WTC11 (cell line): ENCODE measurements at places on chromosomes 16 and 17. TPM values are rescaled to one million over a fixed set of nuclear protein-coding genes. Genes with fewer than 3 reads are reported as not detected.

DNA sequence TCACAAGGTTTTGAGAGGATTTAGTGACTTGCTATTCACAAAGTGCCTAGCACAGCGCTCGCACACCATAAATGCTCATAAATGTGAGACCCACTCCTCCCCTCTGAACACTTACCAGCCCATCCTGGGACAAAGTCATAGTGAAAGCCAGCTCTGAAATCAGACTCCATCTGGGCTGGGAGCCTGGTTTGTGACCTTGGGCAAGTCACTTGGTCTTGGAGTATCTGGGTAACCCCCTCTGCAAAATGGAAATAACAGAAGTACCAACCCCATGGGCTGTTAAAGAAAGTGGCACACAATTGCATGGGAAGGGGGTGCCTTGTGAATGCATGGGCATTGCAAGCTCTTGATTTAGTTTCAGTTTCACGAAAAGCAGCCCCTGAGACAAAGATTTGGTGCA is 104.7 kb upstream of the CDH5 start:
- H3K27me3 ChIP-seq: peaks cover 1% of the 10 kb centered on the region; the same call in 1 of the 2 replicates
- no peak for DNase-seq
- no peak overlapping the region for H3K4me3 ChIP-seq
- H3K27ac ChIP-seq: no peak overlapping the region

DNA sequence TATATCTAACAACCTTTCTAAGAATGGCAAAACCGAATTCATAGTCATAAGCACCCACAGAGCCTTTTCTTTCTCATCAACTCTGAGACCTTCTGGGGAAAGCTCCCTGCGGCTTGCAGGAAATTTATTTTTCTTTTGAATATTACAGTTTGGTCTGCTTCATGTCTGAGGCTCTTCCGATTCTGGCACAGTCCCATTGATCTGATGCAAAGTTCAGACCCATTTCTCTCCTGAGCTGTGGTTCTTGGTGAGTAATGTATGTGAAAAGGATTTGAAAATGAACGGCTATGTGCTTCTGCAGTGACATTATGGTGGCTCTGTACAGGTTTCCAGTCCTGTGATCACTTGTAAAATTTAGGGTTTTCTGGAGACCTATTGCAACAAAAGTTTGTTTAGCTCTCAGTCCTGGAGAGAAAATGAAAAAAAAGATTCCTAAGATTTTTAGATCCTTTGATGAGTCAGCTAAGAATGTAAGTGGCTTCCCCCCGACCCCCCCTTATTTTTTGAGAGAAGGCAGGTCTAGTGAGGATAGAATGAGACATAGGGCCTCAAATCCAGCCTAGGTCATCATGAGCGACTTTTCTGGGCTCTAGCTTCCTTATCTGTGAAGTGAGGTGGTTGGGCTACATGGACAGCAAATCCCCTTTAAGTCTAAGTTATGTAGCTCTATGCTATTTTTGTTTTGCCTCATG is 4.6 kb downstream of the GAN start:
- H3K27ac ChIP-seq: no peak overlapping the region
- H3K36me3 ChIP-seq: no peaks in the 10 kb centered on the region

- no peak overlapping the region for H3K4me3 ChIP-seq
- H3K36me3 ChIP-seq: peaks cover 6% of the 10 kb centered on the region
- no peak for DNase-seq
- H3K27me3 ChIP-seq: peaks cover 62% of the 10 kb centered on the region
- peaks cover 27% of the 10 kb centered on the region for H3K4me1 ChIP-seq
Measured at GRCh38 chr17:39167476-39167875, 1.5 kb upstream of the ARL5C start.

- no peak for DNase-seq
- peaks cover 2% of the 10 kb centered on the region; the same call in 1 of the 2 replicates for H3K27me3 ChIP-seq
- H3K27ac ChIP-seq: no peak overlapping the region
- no peaks in the 10 kb centered on the region for H3K36me3 ChIP-seq
- H3K4me1 ChIP-seq: no peaks in the 10 kb centered on the region
Measured at GRCh38 chr16:66245072-66245471, 121.4 kb upstream of the CDH5 start.

DNA sequence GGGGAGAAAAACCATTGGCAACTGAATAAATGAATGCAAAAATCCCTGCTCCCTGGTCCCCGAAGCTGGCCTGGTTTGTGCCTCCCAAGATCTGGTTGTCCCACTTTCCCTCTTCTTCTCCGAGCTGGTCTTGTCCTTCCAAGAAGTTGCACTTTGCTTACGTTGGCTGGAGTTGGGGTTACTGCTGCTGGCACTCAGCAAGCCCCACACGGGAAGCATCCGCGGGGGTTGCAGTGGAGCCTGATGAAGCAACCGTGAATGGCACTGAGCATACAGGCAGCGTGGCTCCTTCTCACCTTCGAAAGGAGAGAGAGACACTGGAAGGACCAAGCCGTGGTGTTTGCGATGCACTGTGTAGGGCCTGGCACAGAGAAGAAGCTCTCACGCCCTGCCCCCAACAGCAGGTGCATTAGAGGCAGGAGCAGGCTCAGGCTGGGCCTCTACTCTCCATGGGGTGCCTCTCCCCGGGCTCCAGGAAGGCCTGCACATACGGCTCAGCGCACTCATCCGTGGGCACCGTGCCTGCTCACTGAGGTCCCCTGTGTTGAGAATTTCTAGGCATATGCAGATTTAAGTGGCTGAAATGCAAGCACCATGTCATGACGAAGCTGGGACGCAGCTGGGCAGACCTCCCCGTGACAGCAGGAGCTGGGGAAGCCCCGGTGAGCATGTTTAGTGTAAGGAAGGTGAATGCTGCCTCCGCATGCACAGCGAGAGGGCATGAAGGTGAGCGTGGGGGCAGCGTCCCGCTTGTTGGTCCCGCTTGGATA is 12.1 kb downstream of the CA5A start:
- H3K36me3 ChIP-seq: no peaks in the 10 kb centered on the region
- H3K4me3 ChIP-seq: no peak overlapping the region
- H3K27ac ChIP-seq: peak overlapping the region; percentile 87; the same call in 1 of the 2 replicates
- DNase-seq: no peak
- no peaks in the 10 kb centered on the region; the same call in 1 of the 2 replicates for H3K27me3 ChIP-seq
- peaks cover 22% of the 10 kb centered on the region for H3K4me1 ChIP-seq

- no peak overlapping the region for H3K27ac ChIP-seq
- no peak overlapping the region for H3K4me3 ChIP-seq
- H3K4me1 ChIP-seq: peaks cover 9% of the 10 kb centered on the region
- DNase-seq: no peak
Measured at GRCh38 chr16:59053911-59054310, 319.8 kb upstream of the GOT2 start.

- DNase-seq: no peak
- no peak overlapping the region for H3K4me3 ChIP-seq
- peaks cover 3% of the 10 kb centered on the region for H3K36me3 ChIP-seq
Measured at GRCh38 chr17:50337956-50338355, 8.0 kb upstream of the XYLT2 start.

GRCh38 chr17:57862694-57863667 is 13.1 kb upstream of the MRPS23 start:
- H3K4me3 ChIP-seq: peak overlapping the region; percentile 63
- no peaks in the 10 kb centered on the region for H3K36me3 ChIP-seq
- no peak for DNase-seq
- H3K27ac ChIP-seq: no peak overlapping the region
- H3K27me3 ChIP-seq: peaks cover 40% of the 10 kb centered on the region
- H3K4me1 ChIP-seq: peaks cover 55% of the 10 kb centered on the region

DNA sequence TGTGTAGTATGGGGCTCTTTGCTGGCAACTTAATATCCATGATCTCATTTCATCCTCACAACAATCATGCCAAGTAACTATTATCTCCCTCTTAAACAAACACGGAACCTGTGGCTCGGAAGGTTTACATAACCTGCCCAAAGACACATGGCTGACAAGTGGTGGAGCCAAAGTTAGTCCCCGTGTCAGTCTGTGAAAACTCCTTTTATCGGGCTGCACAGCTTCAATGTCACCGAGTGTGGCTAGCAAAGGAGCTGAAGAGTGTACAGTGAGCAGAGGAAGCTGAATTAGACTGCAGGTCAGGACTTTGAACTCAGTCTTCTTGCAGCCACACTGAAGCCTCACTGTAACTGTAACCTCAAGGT is 80.3 kb downstream of the PARN start:
- H3K27me3 ChIP-seq: no peaks in the 10 kb centered on the region
- no peak overlapping the region for H3K4me3 ChIP-seq
- H3K4me1 ChIP-seq: peaks cover 32% of the 10 kb centered on the region
- no peak for DNase-seq
- peaks cover 4% of the 10 kb centered on the region; the same call in 1 of the 2 replicates for H3K36me3 ChIP-seq
- peak overlapping the region; percentile 85 for H3K27ac ChIP-seq

GRCh38 chr17:58710948-58711552 is 18.6 kb downstream of the RAD51C start:
- H3K4me3 ChIP-seq: no peak overlapping the region
- no peaks in the 10 kb centered on the region for H3K4me1 ChIP-seq
- no peaks in the 10 kb centered on the region for H3K27me3 ChIP-seq
- H3K36me3 ChIP-seq: no peaks in the 10 kb centered on the region
- no peak overlapping the region for H3K27ac ChIP-seq

DNA sequence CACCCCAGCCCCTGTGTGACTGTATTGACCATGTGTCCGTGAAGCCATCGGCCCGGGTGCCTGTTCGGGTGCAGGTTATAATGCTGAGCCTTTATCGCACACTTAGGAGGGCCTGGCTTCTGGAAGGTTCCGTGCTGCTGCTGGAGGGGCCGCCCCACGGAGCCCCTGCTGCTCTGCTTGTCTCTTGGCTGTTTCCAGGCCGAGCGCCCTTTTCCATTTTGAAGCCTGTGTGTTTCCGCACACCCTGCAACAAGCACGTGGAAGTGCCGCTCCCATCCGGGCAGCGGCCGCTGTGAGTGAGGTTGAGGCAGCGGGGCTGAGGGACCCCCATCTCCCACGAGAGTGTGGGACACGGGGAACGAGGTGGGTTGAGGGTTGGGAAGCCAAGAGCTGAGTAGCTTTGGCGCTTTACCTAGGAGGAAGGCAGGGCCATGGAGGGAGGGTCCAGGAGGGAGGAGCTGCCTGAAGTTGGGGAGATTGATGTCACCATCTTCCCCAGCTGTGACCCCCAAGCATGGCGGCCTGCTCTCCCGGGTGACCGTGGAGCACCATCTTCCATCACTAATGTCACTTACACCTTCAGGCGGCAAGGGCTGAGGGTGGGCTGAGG is 200.1 kb upstream of the GSE1 start:
- H3K4me1 ChIP-seq: no peaks in the 10 kb centered on the region
- DNase-seq: no peak
- H3K27ac ChIP-seq: no peak overlapping the region
- no peak overlapping the region for H3K4me3 ChIP-seq
- no peaks in the 10 kb centered on the region for H3K36me3 ChIP-seq
- no peaks in the 10 kb centered on the region for H3K27me3 ChIP-seq

FOXF1 gene
- 0.09 to 0.14 TPM in 2 of 3 replicates, not detected in the other for total RNA-seq

KCTD5 gene
- 24.8 to 27.8 TPM (median 27.2 TPM) in 3 replicates for total RNA-seq

SNAI3 gene
- total RNA-seq: 8.0 to 9.4 TPM (median 9.1 TPM) in 3 replicates

NACA2 gene
- not detected in 3 replicates for total RNA-seq

CYBC1 gene
- total RNA-seq: 61.5 to 71.7 TPM (median 65.5 TPM) in 3 replicates

ABCC11 gene
- total RNA-seq: 0.05 to 0.30 TPM in 2 of 3 replicates, not detected in the other

PPY gene
- total RNA-seq: not detected in 3 replicates

RAMP2 gene
- 10.9 to 13.1 TPM (median 11.6 TPM) in 3 replicates for total RNA-seq
